ENCODE measurements at places on chromosomes 1 and 21.

DNA sequence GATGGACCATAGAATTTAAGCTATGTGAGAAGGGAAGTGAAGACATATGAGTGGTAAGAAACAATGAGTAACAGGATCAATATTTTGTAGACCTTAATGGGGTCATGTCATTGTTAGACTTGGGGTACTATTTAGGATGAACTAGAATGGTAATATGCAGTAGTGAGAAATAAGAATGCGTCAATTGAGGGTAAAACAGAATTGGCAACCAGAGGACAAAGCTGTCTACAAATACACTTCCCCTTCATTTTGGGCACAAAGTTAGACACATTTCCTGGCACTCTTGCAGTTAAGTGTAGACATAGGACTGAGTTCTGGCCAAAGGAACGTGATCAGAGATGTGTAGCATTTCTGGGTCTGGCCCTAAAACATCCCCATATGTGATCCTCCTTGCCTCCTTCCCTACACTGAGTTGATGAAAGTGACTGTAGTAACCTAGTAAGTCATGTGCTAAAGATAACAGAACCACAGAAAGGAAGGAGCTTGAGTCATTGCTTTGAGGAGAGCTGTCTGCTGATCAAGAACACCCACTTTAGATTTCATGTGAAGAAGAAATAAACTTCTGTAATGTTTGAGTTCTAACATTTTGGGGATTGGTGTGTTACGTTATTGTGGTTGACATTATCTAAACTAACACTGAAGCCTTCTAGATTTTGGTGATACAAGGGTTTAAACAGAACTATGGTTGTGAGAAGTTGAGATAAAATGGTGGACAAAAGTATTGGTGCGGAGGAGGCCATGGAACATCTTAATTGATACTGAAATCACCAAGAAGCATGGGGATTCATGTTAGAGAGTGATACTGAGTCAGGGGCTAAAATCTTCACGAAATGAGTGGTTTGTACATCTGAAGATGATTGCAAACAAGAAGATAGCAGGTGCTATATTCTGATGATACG is 41.7 kb downstream of the CD55 start:
- no peak for DNase-seq

GRCh38 chr1:18480315-18481189 is at the start of gene KLHDC7A:
Gene KLHDC7A, plus strand, starts transcription at chr1:18480930. Its CDS starts 52 bp downstream, at chr1:18480982.
- DNase-seq, result no peak

DNA sequence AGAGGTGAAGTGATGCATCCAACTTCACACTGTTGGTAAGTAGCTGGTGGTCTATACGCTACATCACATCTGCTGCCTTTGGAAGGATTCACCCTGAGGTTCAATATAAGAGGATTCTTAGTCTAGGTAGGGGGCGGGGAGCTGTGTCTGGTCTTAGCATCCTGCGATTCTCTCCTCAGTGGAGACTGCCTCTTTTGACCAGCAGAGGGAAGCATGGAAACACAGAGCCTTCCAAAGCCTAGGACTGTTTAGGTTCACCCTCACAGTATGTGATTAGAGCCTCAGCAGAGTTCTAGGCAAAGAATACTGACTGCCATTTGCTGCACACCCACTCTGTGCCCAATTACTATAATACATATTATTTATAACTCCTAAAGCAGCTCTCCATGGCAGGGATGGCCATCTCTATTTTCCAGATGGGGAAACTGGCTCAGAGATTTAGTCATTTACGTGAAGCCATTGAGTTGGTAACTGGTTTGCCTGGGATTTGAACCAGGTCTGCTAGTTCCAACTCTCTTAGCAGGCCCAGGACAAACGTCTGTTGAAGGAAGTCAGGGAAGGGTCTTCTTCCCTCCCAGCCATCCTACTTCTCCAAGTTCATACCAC is 28.9 kb upstream of the EFCAB14 start:
- DNase-seq, result peak; percentile 72

- DNase-seq, result no peak
These were observed 25.8 kb downstream of the OSBPL9 start for GRCh38 chr1:51642739-51643142.

DNA sequence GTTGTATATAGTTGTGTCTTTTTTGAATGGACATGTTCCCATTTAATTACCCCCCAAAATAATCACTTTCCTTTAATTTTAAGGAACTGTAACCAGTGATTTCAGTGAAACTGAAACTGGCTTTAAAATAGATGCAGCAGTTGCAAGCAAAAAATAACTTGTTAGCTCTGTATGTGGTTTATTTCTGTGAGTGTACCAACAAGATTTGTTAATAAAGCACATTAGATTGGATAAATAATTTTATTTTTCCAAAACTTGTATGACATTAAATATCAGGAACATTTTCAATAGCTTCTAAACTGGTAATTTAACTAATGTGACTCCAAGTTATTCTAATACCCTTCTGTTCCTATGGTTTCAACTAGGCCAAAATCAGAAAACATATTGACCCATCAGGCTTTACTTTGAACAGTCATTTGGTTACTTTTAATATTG is 184.3 kb upstream of the CACYBP start:
- DNase-seq, result no peak

DNA sequence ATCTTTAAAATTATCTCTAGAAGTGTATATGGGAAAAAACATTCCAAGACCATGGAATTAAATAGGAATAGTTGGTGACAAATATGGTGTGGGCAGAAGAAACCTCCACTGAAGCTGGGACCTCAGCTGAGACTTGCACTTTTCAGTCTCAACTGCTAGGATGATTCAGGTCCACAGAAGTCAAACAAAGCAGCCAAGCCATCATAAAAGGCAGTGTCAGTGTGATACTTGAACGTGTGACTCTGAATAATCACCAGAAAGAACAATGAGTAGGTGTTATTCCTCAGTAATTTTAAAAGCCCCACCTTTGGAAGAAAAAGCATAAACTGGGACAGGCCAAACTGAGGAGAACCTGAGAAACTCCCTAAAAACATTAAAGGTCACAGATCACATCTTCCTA is 90.7 kb downstream of the ZNF281 start:
- no peak for DNase-seq

GRCh38 chr1:207021876-207022596 is 10.5 kb downstream of the C1orf116 start:
- DNase-seq, result no peak

- DNase-seq, result no peak
These were observed 28.8 kb downstream of the PIK3C2B start for GRCh38 chr1:204465546-204466415.

DNA sequence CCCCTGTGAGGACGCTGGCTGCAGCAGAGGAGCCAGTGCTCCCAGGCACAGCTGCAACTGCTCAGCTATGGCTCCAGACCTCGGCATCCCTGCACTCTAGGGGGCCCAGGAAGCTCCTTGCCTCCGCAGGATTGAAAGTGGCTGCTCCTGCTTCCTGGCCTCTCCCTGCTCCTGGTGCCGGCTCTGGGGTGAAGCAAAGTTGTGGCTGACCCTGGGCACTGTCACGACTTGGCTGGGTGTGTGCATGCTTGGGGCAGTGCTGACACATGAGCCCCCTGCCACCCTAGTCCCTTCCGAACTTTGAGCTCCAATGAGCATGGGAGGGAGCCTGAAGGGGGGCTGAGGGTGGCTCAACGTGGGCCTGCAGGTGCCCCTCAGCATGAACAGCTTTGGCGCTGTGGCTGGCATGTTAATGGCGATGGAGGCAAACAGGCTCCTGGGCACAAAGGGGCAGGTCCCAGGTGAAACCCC is 1512.2 kb downstream of the KCNT2 start:
- no peak for DNase-seq

- no peak for DNase-seq
These were observed 42.2 kb downstream of the BTF3L4 start for GRCh38 chr1:52098139-52098871.

DNA sequence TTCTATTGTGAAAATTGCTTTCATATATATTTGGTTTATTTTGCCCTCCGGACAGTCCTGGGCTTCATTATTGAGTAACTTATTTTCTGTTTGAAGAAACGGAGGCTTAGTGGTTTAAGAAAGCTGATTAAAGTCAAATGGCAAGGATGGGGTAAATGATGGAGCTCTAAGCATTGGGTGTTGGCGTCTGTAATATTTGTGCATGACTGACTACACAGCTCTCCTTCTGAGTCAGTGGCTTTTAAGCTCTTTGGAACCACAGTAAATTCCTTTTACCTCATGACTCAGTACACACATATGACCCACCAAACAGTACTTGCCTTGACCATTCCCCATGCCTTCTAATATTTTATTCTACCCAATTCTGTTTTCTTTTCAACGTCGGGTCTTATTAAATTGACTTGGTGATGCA is 21.0 kb downstream of the B3GALT5 start:
- no peak for DNase-seq

- DNase-seq, result no peak
These were observed 25.8 kb upstream of the CAPZB start for GRCh38 chr1:19511116-19511515.

DNA sequence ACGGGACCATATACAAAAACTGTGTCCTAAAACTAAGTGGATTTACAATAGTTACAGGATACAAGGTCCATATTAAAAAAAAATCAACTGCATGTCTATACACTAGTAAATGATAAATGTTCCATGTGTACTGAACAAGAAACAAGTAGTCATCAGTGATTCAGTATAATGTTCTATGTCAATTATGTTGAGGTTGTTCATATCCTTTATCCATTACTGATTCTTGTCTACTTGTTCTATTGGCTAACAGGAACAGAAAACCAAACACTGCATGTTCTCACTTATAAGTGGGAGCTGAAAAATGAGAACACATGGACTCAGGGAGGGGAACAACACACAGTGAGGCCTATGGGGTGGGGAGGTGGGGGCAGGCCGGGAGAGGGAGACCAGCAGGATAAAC is 90.5 kb downstream of the CDC42BPA start:
- no peak for DNase-seq

- DNase-seq, result no peak
These were observed 13.8 kb downstream of the AGT start for GRCh38 chr1:230700132-230700531.

- DNase-seq, result no peak
These were observed 9.4 kb downstream of the ZNF678 start for GRCh38 chr1:227572752-227573151.

GRCh38 chr1:68795956-68796355 is 299.1 kb upstream of the DEPDC1 start:
- DNase-seq, result no peak

GRCh38 chr1:47690341-47691250 is 252.8 kb downstream of the FOXD2 start:
- no peak for DNase-seq

- DNase-seq, result no peak
These were observed 78.2 kb upstream of the ARHGAP29 start for GRCh38 chr1:94315552-94316116.

Data from D341Med (cell line).